ENCODE measurements at places on chromosomes 11 and 22.

GRCh38 chr22:26922806-26923205 lies 265.4 kb downstream of the MIAT start:
- no peak for DNase-seq

GRCh38 chr11:58530236-58530635 lies 22.3 kb upstream of the OR5B21 start:
- DNase-seq, result no peak

GRCh38 chr11:79025622-79026021 lies 415.2 kb downstream of the TENM4 start:
- DNase-seq, result no peak

DNA sequence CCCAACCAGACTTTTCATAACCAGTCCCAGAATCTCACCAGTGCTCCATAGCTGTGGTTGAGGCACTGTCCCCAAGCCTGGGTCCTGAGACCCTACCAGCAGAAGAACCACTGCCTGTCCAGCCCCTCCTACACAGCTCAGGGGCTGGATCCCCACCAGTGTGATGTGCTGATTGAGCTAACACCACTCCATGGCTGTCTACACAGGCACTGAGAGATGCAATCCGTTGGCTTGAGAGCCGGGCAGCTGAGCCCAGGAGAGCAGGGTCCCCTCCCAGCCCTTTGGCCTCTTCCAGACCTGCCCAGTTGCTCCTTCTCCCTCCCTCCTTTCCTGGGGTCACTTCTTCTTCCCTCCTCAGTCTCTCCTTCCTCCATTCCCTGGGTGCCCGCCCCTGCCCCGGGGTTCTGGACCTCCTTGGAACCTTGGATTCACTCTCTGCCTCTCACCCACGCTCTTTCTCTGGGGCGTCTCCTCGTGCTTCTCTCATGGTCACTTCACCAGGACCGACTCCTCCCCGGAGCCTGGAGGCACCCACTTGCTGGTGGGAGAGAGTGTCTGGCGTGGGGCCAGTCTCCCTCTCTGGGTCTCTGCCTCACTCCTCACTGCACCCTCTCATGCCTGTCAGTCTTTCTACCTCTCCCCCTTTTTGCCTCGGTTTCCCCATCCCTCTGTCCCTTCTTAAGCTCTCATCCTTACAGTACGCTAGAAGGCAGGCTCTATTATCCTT lies 706 bp upstream of the SCYL1 start:
- no peak for DNase-seq

GRCh38 chr11:57605028-57605420 lies 7.5 kb downstream of the SERPING1 start:
- no peak for DNase-seq

- no peak for DNase-seq
Measured at GRCh38 chr22:42462016-42462415, 29.8 kb upstream of the NFAM1 start.

DNA sequence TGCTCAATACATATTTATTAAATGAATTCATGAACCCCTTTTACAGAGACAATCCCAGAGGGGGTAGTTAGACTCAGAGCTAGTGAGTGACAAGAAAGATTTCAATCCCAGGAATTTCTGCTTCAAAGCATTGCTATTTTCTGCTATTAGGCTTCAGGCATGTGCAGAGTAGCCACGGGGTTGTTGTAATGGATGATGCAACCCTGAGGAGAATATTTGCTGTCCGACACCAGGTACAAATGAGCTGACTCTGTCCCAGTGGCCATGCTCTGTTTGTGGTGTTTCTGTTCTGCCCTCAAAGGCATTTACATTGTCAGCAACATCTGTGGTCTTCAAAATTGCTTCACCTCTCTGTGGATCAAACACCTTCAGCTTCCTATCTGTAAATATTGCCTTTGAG lies 102.6 kb downstream of the CSNK2A3 start:
- no peak for DNase-seq

DNA sequence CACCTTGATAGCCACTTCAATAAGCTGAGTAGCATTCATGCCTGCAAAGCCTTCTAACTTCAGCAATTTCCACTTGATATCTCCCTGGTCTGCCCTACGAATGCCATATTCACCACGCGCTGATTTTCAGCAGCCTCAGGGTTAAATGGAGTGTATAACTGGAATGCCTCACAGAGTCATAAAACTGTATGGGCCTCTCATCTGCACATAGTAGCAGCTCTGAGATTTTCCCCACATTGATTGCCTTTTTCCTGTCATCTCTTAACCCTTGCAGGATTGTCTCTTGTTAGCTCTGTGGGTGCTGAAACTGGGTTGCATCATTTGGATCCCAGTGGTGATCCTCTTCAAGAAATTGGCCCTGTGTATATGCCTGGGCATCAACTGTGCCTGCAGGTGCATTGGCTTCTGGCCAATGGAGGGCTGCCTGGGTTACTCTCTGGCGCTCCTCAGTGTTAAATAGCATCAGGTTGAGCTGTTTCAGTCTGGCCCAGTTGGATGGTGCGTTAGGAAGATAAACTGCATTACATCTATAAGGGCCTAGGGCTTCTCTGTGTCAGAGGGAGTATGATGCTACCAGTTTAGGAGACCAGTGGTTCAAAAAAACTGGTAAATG lies 17.4 kb upstream of the GLYATL1 start:
- no peak for DNase-seq

DNA sequence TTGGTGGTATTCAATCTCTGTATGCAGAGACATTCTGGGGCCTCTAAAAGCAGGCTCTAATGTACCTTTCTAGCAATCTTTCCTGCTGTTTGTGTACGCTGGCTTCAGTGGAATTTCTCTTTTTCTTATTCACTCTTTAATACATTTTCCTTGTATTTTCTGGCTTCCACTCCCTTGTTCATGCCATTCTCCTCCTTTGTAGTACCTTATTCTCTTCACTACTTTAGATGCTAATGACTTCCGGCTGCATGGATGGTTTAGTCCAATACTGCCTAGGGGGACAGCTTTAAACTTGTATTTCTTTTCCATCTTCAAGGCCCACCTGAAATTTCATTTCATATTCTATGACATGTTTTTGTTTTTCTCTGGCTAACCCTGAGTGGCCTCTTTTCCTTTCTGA lies 40.2 kb downstream of the DDX10 start:
- no peak for DNase-seq

DNA sequence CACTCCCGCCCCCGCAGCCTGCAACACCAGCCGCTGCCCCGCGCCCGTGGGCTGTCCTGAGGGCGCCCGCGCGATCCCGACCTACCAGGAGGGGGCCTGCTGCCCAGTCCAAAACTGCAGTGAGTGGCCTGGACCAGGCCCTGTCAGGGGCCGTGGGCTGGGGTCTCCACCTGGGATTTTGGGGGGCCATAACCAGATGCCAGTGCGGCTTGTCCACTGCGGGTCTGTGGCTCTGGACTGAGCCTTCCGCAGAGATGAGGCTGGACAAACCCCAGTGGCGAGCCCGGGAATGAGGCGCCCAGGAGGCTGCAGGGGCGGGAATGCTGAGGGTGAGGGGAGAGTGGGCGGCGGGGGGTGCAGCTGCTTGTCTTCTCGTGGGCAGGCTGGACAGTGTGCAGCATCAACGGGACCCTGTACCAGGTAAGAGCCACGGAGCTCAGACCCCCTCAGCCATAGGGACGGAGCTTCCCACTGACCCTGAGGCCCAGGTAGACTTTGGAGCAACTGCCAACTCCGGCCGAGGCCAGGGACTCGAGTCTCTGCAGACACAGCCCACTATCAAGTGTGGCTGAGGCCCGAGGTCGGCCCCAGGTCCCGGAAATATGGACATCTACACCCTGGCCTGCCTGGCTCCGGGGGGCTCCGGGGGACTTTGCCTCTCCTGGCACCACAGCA lies 24.8 kb upstream of the MUC5B start:
- no peak for DNase-seq

DNA sequence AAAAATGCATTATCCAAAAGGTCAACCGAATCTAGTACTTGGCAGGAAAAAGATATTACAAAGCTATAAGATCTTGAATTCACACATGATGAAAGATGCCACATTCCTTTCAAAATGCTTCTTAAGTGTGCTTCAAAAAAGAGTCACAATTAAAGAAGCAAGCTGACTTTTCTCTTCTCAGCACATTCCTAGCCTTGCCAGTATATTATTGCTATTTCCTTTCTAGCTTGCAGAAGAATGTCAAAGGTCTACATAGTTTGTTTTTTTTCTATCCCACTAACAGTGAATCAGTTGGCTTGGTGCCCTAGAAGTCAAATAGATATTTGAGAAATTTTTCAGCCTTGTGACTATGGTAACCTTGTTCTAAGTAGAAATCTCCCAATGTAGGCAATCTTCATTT lies 56.8 kb downstream of the GUCY1A2 start:
- DNase-seq, result no peak

- no peak for DNase-seq
Measured at GRCh38 chr22:32846780-32847491, 45.4 kb downstream of the TIMP3 start.

GRCh38 chr11:3192511-3193372 lies 25.9 kb downstream of the MRGPRG start:
- no peak for DNase-seq
